ENCODE measurements at places on chromosomes 4 and X.
A peak's percentile ranks its signal among the peaks of the same experiment; 100 is the strongest.

GRCh38 chr4:108345862-108346817 lies 177.4 kb upstream of the LEF1 start:
- no peak for DNase-seq

DNA sequence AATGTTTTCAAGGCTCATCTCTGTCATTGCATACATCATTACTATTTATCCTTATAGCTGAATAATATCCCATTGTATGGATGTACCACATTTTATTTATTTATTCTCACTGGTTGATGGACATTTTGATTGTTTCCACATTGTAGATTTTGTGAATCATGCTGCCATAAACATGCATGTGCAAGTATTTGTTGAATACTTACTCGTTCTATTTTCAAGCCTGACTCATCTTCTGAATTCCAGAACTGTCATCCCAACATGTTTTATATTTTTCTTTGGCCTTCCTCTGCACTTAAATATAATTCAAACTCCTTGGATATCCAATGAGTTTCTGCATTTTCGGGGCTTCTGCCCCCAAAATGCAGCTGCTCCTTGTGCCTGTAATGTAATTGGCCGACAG lies 77.6 kb downstream of the MXRA5 start:
- DNase-seq = no peak

DNA sequence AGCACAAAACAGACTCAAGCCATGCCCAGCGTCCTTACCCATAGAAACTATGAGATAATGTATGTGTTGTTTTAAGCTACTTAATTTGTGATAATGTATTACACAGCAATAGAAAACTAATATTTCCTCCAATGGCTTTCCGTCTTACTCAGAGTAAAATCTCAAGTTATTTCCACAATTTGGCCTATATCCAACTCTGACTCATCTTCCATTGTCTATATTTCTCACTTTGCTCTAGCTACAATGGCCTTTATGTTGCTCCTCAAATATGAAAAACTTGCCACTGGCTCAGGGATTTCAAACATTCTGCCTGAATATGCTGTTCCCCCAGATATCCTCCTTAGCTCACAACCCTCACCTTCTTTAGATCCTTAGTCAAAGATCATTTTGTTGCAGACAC lies 31.6 kb downstream of the IQCM start:
- DNase-seq = no peak

DNA sequence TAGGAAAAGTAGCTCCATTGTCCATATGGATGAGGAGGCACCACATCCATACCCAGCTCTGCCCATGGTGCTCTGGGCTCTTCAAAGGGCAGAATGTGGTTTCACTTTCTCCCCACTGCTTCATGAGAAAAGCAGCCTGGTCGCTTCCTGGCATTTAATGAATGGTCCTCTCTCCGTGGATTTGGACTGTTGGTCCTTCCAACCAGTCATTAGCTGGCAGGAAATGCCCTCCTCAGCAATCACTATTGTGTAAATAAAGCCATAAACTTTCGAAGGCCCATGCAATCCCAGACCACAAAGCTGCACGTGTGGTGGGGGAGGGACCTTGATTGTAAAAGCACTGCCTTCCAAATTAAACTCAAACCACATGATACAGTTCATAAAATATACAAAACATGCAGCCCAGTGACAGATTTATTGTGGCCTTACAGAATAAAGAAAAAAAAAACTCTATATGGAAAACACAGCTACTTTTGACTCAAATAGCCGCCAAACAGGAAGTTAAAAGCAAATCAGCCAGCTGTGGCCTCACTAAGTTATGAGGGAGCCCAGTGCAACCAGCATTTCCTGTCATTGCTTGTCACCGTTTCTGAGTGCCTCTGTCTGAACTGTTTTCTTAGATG lies 8.1 kb downstream of the MBNL3 start:
- peak; percentile 61 for DNase-seq

- DNase-seq = no peak
Measured at GRCh38 chr4:56654238-56654632, 26.9 kb downstream of the HOPX start.

DNA sequence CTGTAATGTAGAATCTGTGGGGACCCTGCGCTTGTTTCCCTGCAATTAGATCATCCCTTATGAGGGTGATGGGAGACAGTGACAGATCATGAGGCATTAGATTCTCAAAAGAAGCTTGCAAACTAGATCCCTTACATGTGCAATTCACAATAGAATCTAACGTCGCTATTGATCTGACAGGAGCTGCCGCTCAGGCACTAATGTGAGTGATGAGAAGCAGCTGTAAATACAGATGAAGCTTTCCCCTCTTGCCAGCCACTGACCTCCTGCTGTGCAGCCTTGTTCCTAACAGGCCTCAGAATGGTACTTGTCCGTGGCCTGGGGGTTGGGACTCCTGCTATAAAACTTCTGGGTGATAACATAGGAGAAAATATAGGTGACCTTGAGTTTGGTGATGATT lies 1076.8 kb downstream of the PDHA2 start:
- DNase-seq = no peak

DNA sequence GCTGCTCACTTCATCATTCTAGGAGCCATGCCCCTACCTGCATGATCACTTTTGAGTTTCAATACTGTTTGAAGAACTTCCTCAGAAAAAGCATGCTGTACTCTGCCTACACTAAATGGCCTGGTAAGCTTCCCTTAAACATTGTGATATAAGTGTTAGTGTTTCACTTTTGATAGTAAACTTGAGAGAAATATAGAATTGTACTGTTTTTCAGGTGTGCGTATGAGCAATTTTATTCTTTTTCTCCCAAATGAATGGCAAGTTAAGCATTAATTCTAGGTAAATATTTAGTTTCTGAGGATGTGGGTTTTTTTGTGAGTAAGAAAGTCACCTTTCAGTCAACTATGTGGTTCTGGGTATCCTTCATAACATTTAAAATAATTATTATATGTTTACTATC lies 484.5 kb downstream of the IL15 start:
- DNase-seq = no peak

DNA sequence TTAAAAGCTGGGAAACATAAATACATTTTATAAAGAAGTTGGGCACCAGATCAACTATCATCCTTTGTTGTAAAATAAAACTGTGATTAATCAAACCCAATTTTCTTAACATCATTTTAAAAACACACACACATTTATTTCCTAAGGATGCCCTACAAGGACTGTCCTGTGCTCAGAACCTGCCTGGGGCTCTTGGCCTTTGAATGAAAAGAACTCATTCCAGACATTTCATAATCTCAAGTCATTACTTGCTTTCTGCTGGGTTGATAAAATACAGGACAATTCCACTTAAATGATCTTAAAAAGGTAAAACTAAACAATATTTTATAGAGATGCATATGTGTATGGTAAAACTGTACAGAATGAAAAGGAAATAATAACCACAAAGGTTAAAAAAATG lies 2.8 kb downstream of the SH3D19 start:
- DNase-seq = no peak

DNA sequence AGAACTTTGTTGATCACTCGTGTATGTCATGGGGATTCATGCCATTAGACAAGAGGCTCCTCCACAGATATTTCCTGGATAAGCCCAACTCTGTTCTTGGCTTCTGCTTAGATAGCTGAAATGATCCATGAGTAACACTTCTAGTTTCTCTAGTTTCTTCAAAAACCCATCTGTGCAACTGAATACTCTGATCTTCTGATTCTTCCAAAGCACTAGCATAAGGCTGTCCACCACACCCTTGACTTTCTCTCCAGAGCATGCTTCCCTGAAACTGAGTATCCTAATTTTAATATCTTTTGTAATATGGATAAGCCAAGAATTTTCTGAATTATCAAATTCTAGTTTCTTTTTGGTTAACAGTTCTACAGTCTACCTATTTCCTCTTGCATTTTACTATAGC lies 118.6 kb upstream of the TAPT1 start:
- DNase-seq = no peak

GRCh38 chr4:151930372-151930771 lies 169.6 kb upstream of the GATB start:
- DNase-seq = no peak

DNA sequence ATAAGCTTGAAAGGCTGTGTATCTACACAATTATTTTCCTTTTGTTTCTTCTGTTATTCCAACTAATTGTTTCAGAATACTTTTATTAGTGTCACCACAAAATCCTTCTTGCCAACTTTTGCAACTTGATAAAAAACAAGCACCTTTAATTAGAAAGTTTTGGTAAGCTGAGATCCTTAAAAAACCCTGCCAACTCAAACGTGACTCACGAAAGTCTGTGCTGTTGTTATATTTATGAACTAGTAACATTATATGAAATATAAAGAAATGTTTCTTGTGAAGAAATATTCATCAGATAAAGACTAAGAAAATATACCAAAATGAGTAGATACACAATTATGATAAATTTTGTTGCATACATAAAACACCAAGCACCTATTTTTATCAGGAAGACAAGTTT lies 49.0 kb downstream of the HUWE1 start:
- DNase-seq = no peak

DNA sequence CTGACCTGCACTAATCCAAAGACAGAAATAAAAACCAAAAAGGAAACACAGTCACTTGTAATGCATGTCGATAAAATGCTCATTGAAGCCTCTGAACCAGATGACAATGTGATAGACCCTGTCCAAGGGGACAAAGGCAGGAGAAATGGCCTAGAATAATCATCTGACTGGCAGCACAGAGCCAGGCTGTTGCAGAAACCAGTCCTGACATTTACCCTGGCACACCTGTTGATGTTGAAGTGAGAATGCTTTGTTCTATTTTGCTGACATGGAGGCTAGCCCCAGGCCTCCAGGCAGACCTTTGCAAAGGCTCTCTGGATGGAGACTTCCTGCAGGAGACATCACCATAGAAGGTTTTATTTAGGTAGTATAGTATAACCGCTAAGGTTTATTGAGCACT lies 41.0 kb downstream of the TFDP3 start:
- DNase-seq = no peak

GRCh38 chr4:12697970-12698369 lies 786.2 kb downstream of the RAB28 start:
- no peak for DNase-seq

GRCh38 chrX:29487214-29487613 lies 728.1 kb upstream of the MAGEB2 start:
- DNase-seq = no peak

GRCh38 chr4:25879991-25880651 lies 17.3 kb upstream of the SEL1L3 start:
- no peak for DNase-seq

GRCh38 chr4:55386073-55386472 lies 9.7 kb upstream of the TMEM165 start:
- no peak for DNase-seq

- DNase-seq = no peak
Measured at GRCh38 chrX:108511721-108512120, 72.1 kb downstream of the COL4A5 start.

- DNase-seq = no peak
Measured at GRCh38 chr4:170853422-170854021, 763.8 kb upstream of the AADAT start.

DNA sequence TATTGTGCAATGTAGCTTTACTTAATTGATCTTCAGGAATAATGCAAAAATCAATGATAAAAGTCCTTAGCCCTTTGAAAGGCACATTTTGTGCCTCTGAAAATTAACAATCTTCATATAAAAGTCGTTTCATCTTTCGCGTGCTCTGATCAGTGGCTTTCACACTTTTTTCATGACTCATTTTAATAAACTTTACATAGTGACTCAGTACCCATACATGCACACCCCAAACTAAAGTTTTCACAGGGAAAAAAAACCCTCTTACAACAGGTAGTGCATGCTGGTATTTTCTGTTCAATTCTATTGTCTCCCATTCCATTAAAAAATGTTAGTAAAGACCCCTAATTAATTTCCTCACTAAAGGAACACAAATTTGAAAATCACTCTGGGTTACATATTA lies 21.5 kb downstream of the RWDD4 start:
- DNase-seq = no peak

- DNase-seq = peak; percentile 62
Measured at GRCh38 chr4:184854673-184855072, 28.9 kb upstream of the ACSL1 start.

DNA sequence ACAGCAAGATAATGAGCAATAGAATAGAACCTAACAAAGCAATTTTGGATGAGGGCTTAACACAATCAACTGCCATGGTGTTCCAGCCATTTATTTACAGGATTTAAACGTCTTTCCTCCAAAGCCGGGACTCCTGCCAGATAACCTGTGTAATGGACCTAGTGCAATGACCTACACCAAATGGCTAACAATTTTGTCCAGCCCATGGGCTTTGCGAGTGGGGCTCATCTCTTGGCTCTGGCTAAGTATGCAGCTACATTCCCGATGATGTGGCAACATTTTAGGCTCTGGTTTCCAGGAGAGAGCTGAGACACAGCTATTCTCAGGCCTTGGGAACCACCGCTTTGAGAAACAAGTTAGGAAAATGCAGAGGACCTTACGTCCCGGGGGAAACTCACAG lies 822.3 kb upstream of the FTHL17 start:
- no peak for DNase-seq

GRCh38 chrX:51825436-51825835 lies 68.0 kb upstream of the MAGED1 start:
- DNase-seq = no peak

DNA sequence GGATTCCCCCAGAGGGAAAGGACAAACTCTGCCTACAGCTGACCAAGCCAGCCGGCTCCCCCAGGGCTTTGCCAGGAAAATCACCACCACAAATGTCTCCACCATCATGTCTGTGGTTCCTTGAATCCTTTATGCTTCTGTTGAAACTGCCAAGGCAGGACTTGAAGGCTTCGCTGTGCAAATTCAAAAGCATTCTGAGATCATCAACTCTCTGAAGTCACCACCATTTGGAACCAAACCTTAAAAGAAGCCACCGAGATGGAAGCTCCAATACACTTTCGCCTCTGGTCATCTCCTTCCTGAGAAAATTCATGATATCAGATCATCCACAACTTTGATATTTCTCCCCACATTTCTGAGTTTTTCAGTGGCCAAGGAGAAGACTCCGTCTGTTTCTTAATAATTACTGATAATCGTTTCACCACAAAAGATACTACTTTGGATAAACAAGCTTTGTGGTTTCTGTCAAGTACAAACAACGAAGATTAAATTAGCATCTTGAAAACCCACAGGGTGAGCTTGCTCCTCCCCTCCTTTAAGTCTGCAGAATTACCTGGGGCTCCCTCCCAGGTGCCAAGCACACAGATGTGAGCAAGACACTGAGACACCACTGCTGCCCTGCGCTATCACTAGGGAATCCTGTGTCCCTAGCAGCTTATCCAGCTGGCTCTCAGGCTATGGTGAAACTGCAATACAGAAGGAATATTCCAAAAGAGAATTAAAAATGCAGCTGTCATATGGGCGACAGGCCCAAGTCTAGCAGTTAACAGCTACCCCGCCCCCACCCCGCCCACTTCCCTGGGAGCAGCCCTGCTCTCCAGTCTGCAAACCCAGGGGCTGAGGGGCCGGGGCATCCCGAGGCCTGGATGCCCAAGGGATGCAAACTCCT lies 125.0 kb upstream of the TBL1X start:
- peak; percentile 46 for DNase-seq

- no peak for DNase-seq
Measured at GRCh38 chr4:1038948-1039492, 27.6 kb downstream of the FGFRL1 start.

Measured in CD4-positive, alpha-beta T cell treated with Interleukin-15 for 1 hour (primary cell).